ENCODE measurements at places on chromosomes 2 and 18.

DNA sequence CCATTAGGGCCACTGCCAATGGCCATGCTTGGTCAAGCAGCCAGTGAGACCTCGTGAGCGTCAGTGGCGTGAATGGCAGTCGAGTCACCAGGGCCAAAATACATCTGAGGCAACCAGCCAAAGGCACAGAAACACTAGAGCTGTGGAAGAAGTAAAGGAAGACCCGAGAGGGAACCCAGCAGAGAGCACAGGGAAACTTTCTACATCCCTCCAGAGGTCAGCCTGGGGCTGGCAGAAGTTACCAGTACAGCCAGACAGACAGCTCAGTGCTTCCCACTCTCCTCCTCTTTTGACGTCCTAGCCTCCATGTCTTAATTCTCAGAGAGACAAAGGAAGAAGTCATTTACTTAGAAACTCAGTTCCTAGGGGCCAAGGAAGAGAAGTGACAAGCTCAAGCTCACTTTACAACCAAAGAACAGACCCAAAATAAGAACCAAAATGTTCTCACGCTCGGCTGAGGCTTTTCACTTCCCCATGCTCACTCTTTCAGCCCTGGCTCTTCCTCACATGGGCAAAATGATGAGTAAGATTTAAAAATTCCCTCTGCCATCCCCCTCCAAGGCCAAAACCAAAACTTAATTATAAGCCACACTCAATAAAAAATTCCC is 8.7 kb downstream of the CYRIA start:
- DNase-seq, result no peak

- no peak for DNase-seq
Measured at GRCh38 chr2:183162362-183162761, 38.1 kb downstream of the NUP35 start.

DNA sequence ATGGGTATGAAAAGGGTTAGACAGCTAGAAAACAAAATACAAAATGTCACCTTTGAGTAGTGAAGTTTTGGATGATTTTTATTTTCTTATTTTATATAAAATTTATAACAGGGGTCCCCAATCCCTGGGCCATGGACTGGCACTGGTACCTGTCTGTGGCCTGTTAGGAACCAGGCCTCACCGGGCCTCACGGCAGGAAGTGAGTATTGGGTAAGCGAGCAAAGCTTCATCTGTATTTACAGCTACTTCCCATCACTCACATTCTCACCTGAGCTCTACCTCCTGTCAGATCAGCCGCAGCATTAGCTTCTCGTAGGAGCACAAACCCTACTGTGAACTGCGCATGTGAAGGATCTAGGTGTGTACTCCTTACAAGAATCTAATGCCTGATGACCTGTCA is 202.8 kb upstream of the TWIST2 start:
- no peak for DNase-seq

DNA sequence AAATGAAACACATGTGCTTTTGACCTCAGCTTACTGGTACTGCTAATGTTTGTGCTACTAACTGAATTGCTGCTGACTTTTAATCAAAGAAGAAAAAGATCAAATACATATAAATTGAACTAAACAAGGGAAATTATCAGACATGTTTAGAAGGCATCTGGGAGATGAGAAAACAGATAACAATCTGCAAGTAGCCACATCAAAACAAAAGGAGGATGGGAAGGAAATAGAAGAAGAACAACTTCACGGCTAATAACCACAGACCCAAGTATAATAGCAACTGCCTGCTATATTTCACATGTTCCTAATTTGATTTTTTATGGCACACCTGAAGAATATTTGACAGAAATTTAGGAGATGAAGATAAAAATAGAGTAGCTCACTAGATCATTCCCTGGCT is 542.6 kb upstream of the SYT4 start:
- DNase-seq, result no peak

GRCh38 chr18:3615374-3615985 is 165.5 kb downstream of the TGIF1 start:
- DNase-seq, result no peak

DNA sequence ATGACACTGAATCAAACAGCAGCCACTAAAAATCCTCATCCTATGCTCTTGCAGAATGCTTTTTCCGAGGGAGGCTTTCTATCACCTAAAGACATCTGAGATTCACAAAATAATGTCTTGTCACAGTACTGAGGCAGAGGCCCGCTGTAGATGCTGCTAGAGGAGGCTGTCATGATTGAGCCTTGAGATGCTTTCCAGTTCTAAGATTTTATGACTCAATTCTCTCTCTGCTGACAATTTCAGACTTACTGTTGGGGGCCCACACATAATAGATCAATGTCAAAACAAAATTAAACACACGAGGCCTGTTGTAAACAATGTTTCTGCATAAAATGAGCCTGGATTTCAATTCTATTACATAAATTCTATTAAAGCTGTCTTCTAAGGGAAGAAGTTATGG is 132.7 kb upstream of the ARL4C start:
- DNase-seq, result no peak

GRCh38 chr2:169480079-169480465 is 778 bp downstream of the BBS5 start:
- DNase-seq, result no peak

Measured in activated CD4-positive, alpha-beta T cell treated with anti-CD3 and anti-CD28 coated beads for 48 hours (primary cell).